ENCODE measurements at places on chromosomes 7 and 10. TPM values are rescaled to one million over a fixed set of nuclear protein-coding genes. Genes with fewer than 3 reads are reported as not detected.

EVX1 gene
- not detected for total RNA-seq

GRCh38 chr7:47192978-47193377 is 388.9 kb downstream of the TNS3 start:
- no peak for DNase-seq

- DNase-seq = no peak
These were observed 7.8 kb downstream of the SHH start for GRCh38 chr7:155804431-155804831.

CXCL12 gene
- 0.46 TPM for total RNA-seq

PRKG1 gene
- total RNA-seq = 0.17 TPM

GRCh38 chr10:9010093-9010492 is 955.6 kb downstream of the GATA3 start:
- no peak for DNase-seq

TAC1 gene
- total RNA-seq = 4.4 TPM

GRCh38 chr7:78326876-78327275 is 528.3 kb downstream of the PHTF2 start:
- peak; percentile 13 for DNase-seq

FAM25A gene
- total RNA-seq = not detected

OPALIN gene
- total RNA-seq = not detected

SPDYE6 gene
- total RNA-seq = not detected

- peak; percentile 31 for DNase-seq
These were observed 110.3 kb downstream of the RNF133 start for GRCh38 chr7:122588621-122589020.

GRCh38 chr7:108455998-108456677 is at the start of gene NRCAM:
TSS of gene NRCAM (minus strand) at chr7:108456436. CDS start at chr7:108240064, 216,372 bp downstream.
- no peak for DNase-seq

Data from epithelial cell of proximal tubule (primary cell).